Central memory CD8-positive, alpha-beta T cell (primary cell): ENCODE measurements at places on chromosomes 16 and 17.

- no peaks in the 10 kb centered on the region for H3K27me3 ChIP-seq
- no peaks in the 10 kb centered on the region for H3K36me3 ChIP-seq
- no peak for DNase-seq
- H3K4me1 ChIP-seq, result peaks cover 9% of the 10 kb centered on the region
Observed at GRCh38 chr16:78563905-78564304, 464.5 kb downstream of the WWOX start.

DNA sequence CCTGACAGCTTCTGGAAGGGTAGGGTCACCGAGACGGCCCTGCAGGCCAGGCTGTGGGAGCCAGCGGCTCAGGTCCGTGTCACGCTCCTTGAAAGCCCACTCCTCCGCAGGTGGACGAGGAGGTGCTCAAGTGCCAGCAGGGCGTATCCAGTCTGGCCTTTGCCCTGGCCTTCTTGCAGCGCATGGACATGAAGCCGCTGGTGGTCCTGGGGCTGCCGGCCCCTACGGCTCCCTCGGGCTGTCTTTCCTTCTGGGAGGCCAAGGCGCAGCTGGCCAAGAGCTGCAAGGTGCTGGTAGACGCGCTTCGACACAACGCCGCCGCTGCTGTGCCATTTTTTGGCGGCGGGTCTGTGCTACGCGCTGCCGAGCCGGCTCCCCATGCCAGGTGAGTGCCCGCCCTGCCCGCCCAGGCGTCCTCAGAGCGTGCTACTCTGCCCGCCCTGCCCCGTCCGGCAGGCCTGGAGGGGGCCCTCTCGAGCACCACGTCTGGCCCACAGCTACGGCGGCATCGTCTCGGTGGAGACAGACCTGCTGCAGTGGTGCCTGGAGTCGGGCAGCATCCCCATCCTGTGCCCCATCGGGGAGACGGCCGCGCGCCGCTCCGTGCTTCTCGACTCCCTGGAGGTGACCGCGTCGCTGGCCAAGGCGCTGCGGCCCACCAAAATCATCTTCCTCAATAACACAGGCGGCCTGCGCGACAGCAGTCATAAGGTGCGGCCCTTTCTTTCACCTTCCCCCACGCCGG lies 1.3 kb downstream of the NAGS start:
- peaks cover 9% of the 10 kb centered on the region for H3K27me3 ChIP-seq
- DNase-seq, result peak; percentile 21
- H3K4me1 ChIP-seq, result peaks cover 22% of the 10 kb centered on the region

DNA sequence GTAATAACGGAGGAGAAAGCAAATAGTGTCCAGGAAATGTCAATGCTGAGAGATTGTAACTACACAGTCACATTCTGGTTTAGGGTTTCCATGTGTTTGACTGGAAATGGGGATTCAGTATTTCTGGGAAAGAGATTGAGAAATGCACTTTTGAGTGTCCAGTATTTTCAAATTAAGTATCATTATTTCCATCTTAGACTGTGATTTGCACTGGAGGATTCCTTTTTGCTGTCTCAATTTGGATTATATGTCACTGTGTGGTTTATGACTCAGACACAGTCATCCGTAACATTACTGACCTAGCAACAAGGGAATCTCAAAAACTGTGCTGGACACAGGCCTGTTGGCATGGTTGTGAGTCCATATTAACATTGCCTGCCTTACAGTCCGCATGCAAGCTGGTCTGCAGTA lies 681.4 kb downstream of the CDH11 start:
- H3K27ac ChIP-seq, result no peak overlapping the region
- H3K36me3 ChIP-seq, result no peaks in the 10 kb centered on the region
- H3K27me3 ChIP-seq, result no peaks in the 10 kb centered on the region
- H3K4me3 ChIP-seq, result no peak overlapping the region
- no peaks in the 10 kb centered on the region for H3K4me1 ChIP-seq

DNA sequence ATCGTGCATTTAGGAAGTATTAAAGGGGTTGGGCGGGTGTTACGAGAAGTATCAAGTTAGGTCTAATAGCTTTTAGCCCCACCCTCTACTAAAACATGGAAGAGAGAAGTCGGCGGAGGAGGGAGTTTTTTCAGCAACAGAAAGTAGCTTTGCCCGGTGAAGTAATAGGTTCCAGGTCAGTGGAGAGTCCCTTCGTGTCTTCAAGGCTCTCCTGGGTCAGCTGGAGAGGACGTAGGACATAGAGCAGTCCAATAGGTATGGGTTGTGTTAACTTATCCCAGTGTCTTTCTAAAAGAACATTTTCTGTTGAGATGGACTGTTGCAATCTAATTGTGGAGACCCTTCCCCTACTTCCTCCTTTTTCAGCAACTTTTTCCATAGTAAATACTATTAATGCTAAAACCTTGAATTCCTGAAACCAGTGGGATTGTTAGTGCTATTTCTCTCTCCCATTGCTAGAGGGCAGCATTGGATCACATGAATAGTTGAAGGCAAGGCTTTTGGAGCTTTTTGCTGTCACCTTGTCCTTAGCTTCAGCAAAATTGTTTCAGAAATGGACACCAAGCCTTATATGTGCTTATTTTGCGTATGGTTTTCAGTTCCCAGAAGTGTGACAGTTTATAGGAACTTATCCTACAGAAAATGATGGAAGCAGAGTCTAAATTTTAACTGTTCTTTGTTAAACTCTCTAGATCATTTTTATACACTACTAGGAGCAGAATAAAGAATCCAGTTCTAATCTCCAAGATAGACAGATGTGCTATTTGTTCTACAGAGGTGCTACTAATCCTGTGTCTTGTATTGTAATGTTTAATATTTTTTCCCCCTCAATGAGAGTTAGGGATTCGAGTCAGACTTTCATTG lies 38.4 kb downstream of the UTP18 start:
- no peak overlapping the region for H3K4me3 ChIP-seq
- peaks cover 8% of the 10 kb centered on the region for H3K4me1 ChIP-seq
- H3K27me3 ChIP-seq, result no peaks in the 10 kb centered on the region
- no peak overlapping the region for H3K27ac ChIP-seq

DNA sequence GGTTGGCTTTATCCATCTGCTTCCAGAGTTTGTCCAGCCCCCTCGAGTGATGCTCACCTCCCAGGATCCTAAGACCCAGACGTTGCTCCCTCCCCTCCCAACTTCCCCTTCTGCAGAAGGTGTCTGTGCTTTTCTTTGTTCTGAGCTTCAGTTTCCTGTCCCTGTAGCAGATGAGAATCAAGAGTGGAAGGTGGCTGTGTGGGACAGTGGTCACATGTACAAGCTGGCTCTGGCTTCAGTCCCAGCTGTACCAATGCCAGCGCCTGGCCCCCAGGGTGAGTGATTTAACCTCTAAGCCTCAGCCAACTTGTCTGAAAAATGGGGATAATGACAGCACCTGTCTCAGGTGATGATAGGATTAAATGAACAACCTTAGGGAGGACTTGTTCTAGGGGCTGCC lies 7.7 kb downstream of the PRR15L start:
- H3K27me3 ChIP-seq, result no peaks in the 10 kb centered on the region
- H3K4me1 ChIP-seq, result peaks cover 29% of the 10 kb centered on the region
- H3K27ac ChIP-seq, result peak overlapping the region; percentile 47
- H3K4me3 ChIP-seq, result peak overlapping the region; percentile 63
- H3K36me3 ChIP-seq, result peaks cover 6% of the 10 kb centered on the region

- no peaks in the 10 kb centered on the region for H3K4me1 ChIP-seq
- H3K4me3 ChIP-seq, result no peak overlapping the region
Observed at GRCh38 chr17:9817086-9817485, 4.8 kb downstream of the GSG1L2 start.

GRCh38 chr17:8192070-8192815 lies 2.3 kb upstream of the BORCS6 start:
- H3K36me3 ChIP-seq, result peaks cover 6% of the 10 kb centered on the region
- DNase-seq, result no peak
- H3K4me3 ChIP-seq, result no peak overlapping the region
- H3K27ac ChIP-seq, result no peak overlapping the region
- H3K4me1 ChIP-seq, result peaks cover 24% of the 10 kb centered on the region
- no peaks in the 10 kb centered on the region for H3K27me3 ChIP-seq

- DNase-seq, result no peak
- peaks cover 15% of the 10 kb centered on the region for H3K4me1 ChIP-seq
- no peaks in the 10 kb centered on the region for H3K36me3 ChIP-seq
Observed at GRCh38 chr17:45383003-45383402, 49.7 kb downstream of the ARHGAP27 start.

GRCh38 chr16:54744998-54745397 lies 185.7 kb upstream of the IRX5 start:
- no peak for DNase-seq
- no peak overlapping the region for H3K27ac ChIP-seq
- no peaks in the 10 kb centered on the region for H3K4me1 ChIP-seq
- H3K4me3 ChIP-seq, result no peak overlapping the region
- no peaks in the 10 kb centered on the region for H3K27me3 ChIP-seq

GRCh38 chr17:30580916-30581315 lies 103.7 kb downstream of the GOSR1 start:
- H3K4me3 ChIP-seq, result no peak overlapping the region
- no peaks in the 10 kb centered on the region for H3K4me1 ChIP-seq
- DNase-seq, result no peak
- H3K27ac ChIP-seq, result no peak overlapping the region
- peaks cover 45% of the 10 kb centered on the region for H3K27me3 ChIP-seq

DNA sequence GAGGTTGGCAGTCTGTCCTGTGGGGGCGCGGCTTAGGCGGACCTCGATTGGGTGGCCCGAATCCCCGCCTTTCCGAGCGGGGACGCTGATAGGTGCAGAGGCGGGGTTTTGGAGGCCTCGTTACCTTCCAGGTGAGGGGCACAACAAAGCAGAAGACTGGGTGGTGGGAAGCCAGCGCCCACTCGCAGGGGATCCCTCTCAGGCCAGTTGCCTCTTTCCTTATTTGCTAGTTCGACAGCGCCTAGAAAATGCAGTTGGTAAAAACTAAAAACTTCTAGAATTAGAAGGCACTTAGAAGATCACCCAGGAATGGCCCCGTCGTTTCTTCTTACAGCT lies 730 bp downstream of the KAT7 start:
- peaks cover 56% of the 10 kb centered on the region for H3K36me3 ChIP-seq
- H3K27ac ChIP-seq, result peak overlapping the region; percentile 99
- DNase-seq, result no peak
- no peaks in the 10 kb centered on the region for H3K27me3 ChIP-seq
- H3K4me3 ChIP-seq, result peak overlapping the region; percentile 97

- H3K27ac ChIP-seq, result no peak overlapping the region
- H3K4me3 ChIP-seq, result no peak overlapping the region
- DNase-seq, result no peak
- peaks cover 10% of the 10 kb centered on the region for H3K4me1 ChIP-seq
Observed at GRCh38 chr17:42227849-42228700, 33.8 kb upstream of the GHDC start.

- H3K27ac ChIP-seq, result no peak overlapping the region
- H3K4me1 ChIP-seq, result no peaks in the 10 kb centered on the region
- H3K36me3 ChIP-seq, result no peaks in the 10 kb centered on the region
- no peak overlapping the region for H3K4me3 ChIP-seq
- DNase-seq, result no peak
- H3K27me3 ChIP-seq, result no peaks in the 10 kb centered on the region
Observed at GRCh38 chr17:62735044-62735651, 73.0 kb downstream of the MARCHF10 start.

DNA sequence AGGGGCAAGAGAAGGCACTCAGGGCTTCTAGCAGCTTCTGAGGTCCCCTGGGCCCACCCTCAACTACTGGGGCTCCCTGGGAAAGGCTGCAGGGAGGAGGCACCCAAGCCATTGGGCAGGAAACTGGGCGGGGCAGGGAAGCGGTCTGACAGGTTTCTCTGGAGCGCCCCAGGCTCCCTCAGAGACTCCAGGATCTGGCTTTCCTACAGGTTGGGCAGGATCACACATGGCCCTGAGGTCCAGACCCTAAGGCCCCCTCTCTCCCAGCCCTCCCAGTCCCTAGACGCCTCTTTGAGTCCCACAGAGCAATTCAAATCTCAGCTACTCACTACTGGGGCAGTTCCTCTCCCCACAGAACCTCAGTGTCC lies 14.3 kb downstream of the JUP start:
- H3K27me3 ChIP-seq, result peaks cover 13% of the 10 kb centered on the region
- H3K4me3 ChIP-seq, result no peak overlapping the region
- DNase-seq, result no peak
- no peak overlapping the region for H3K27ac ChIP-seq
- no peaks in the 10 kb centered on the region for H3K4me1 ChIP-seq
